Stimulated activated CD8-positive, alpha-beta memory T cell treated with anti-CD3 and anti-CD28 coated beads, Interleukin-4, amount 100 ng/mL, for 4 hours (primary cell): ENCODE measurements at places on chromosomes 11 and 22.

- no peak for DNase-seq
These were observed 27.5 kb downstream of the AMOTL1 start for GRCh38 chr11:94795476-94796189.

- DNase-seq, result no peak
These were observed 80.2 kb downstream of the PRR5L start for GRCh38 chr11:36376009-36376887.

- DNase-seq, result no peak
These were observed 18.9 kb upstream of the C11orf96 start for GRCh38 chr11:43923406-43924111.

DNA sequence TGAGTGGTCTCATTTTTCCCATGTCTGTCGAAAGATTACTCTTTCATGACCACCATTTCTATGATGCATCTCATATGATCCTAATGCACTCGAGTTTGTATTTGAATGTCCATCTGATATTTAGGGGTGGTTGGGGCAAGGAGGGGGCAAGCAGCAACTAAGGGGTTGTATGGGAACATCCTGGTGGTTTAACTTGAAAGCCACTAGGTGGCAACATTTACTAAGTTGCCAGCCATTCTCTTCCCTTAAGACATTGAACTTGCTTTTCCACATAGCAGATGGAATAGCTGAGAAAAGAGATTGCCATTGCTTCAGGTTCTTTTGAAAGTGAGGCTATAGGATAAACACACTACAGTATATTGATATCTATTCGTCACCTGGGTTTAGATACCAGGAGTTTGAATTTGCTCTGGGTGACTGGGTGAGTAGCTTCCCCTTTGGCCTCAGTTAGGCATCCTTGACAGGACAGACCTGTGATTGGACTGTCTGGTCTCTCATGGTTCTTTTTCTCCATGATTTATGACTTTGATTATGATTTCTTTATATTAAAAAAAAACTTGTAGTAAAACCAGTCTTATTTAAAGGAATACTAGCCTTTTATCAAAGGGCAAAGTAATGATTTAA lies 32.4 kb downstream of the NF2 start:
- no peak for DNase-seq

- no peak for DNase-seq
These were observed 18.3 kb downstream of the RCN1 start for GRCh38 chr11:32109138-32109537.

DNA sequence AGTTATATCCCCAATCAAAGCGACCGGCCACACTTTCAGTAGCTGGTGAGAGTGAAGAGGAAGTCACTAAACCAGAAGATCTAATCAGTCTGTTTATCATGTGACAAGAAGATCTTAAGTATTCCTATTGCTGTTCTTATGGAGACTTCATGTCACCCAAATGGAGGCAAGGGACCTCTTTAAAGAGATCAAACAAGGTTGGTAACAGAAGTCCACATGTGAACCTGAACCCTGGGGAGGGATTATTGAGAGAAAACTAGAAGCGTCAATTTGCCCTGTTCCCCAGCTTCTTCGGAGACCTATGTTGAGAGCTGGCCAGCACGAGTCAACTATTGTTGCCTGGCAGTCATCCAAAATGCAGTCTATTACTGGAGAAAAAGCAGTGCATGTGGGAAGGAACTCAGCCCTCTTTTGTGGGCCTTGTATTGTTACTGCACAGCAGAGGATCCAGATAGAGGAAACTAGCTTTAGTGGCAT lies 76.9 kb upstream of the CTSC start:
- no peak for DNase-seq

- DNase-seq, result no peak
These were observed 3.8 kb downstream of the OSBPL5 start for GRCh38 chr11:3161309-3161708.

- no peak for DNase-seq
These were observed 548.7 kb downstream of the FAM181B start for GRCh38 chr11:82184966-82185365.

DNA sequence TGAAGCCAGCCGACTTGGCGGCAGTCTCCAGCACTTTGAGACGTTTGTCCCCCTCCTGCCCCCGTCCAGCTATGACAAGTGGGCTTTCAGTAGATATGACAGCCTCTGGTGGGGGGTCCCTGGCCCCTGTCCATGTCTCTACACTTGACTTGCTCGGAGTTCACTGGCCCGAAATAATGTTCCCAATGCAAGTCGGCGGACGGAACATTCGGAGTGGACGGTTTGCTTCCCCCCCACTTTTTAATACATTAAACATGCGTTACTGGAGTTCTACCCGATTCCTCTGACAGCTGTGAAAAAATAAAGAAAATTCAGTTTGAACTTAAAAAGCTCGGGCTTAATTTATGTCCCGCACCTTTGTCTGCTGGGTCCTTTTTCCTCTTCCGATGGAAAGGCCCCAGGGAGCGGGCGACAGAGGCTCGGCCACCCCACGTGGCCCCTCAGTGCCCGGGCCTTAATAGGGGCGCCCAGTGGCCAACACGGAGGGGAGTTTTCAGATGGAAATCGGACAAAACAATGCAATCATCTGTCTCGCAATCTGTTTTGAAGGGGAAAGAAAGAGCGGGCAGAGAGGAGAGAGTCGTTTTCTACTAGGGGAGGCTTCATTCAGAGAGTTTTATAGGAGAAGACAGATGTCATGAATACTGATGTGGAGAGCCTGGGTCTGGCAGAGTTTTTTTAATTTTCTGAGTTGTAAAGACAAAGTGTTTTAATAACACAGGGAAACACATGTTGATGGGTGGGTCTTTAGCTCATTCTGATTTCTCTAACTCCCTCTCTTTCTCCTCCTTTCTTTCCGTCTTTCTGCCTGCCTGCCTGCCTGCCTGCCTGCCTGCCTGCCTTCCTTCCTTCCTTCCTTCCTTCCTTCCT lies 50.2 kb downstream of the SMIM38 start:
- DNase-seq, result no peak

DNA sequence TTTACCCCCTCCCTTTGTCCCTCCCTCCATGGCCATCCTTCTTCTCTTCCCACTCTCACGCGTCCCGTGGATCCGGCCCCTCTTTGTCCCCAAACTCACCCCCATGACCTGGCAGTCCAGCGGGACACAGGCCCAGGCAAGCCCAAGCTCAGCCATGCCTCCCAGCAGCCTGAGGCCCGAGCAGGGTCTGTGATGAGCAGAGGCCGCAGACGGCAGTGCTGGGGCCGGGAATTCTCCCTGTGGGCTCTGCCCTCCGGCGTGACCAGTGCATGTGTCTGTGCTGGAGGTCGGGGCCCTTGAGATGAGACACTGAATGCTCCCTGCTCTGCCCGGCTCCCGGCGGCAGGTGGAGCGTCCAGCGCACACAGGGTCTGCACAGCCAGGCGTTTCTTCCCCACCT lies 237.9 kb downstream of the BRD1 start:
- DNase-seq, result no peak

DNA sequence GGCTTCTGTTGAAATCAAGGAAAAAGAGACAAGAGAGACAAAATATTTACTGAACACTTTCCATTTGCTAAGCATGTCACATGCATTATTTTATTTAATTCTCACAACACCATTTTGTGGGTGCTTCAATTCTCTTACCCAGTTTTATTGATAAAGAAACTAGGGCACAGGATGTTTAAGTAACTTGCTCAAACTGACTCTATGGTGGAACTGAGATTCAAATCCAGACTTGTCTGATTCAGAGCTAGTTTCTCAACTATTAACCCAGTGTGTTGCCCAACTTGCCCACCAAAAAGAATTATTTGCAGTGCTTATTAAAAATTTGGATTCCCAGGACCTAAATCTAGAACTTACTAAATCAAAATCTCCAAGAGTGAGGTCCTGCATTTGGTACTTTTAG lies 21.5 kb upstream of the MSANTD4 start:
- DNase-seq, result no peak

DNA sequence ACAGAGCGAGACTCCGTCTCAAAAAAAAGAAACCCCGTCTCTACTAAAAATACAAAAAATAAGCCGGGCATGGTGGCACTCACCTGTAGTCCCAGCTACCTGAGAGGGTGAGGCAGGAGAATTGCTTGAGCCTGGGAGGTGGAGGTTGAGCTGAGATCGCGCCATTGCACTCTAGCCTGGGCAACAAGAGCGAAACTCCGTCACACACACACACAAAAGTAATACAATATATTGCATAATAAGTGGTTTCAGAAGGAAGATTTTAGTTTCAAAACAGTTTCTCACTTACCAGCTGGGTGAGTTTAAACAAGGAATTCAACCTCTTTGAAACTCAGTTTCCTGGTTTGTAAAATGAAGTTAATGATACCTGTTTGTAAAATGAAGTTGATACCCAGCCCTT lies 32.7 kb upstream of the HTR3A start:
- DNase-seq, result no peak

DNA sequence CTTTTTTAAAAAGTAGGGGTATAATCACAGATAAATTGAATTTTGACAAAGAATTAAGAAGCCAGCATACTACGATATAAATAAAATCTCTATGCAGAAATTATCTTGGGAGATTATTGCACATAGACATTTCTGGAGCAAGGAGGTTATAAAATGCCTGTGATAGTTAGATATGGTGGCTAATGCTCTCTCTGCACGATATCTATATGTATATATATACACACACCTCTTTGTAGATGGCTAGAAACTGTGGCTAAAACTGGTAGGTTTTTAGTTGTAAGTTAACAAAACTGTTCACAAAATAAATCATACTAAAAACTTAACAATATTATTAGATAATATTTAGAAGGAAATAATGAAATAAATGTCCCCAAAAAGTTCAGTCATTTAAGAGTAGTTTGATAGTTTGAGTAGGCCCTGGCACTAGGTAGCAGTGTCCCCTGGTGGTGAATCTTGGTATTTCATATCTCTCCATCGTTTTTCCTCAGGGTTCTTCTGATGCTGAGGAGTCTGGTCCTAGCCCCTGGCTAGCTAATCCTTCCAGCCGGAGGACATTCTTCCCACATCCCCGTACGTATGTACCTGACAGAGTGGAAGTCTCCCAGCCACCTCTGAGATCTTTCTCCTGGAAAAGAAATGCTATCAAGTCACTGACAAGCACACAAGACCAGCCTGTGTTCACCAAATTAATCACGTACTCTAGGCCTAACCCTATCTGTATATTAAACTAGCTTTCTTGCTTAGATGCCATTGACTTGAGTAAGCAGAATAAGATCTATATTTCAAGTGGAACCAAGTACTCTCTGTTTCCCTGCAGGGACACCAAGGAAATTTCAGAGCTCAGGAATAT lies 32.2 kb downstream of the ART5 start:
- DNase-seq, result peak; percentile 3

DNA sequence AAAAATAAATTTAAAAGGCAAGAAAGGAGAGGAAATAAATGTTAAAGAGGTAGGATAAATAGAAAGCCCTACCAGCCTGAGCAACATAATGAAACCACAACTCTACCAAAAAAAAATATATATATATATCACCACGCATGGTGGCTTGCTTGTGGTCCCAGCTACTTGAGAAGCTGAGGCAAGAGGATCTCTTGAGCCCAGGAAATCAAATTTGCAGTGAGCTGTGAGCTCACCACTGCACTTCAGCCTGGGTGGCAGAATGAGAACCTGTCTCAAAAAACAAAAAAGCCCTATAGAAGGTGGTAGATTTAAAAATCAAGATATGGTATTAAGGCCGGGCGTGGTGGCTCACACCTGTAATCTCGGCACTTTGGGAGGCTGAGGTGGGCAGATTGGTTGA lies 10.5 kb downstream of the NUCB2 start:
- no peak for DNase-seq
